ENCODE measurements at places on chromosomes 12 and 14. TPM values are rescaled to one million over a fixed set of nuclear protein-coding genes. Genes with fewer than 3 reads are reported as not detected.

GRCh38 chr12:26573225-26573909 is 259.6 kb downstream of the ITPR2 start:
- DNase-seq: no peak

- no peak for DNase-seq
Observed at GRCh38 chr12:104576980-104577580, 120.3 kb downstream of the CHST11 start.

DNA sequence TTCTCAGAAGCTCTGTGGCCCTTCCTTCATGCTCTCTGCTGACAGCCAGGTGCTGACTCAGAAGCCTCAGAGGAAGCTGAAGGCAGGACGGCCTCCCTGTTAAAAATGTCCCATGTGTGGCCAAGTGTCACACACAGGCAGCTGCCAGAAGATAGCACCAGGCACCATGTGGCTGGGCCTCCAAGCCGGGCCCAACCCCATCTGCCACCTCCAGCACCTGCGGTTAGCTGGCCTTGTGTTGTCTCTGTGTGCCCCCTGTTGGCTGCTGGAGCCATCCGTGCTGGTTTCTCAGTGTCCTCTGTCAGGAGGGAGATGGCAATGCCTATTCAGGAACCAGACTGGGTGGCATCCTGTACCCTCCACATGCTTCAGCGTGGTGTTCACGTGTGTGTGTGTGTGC is 63.2 kb downstream of the TSPAN11 start:
- DNase-seq: peak; percentile 61

GRCh38 chr12:11714626-11715025 is 65.2 kb downstream of the ETV6 start:
- no peak for DNase-seq

DNA sequence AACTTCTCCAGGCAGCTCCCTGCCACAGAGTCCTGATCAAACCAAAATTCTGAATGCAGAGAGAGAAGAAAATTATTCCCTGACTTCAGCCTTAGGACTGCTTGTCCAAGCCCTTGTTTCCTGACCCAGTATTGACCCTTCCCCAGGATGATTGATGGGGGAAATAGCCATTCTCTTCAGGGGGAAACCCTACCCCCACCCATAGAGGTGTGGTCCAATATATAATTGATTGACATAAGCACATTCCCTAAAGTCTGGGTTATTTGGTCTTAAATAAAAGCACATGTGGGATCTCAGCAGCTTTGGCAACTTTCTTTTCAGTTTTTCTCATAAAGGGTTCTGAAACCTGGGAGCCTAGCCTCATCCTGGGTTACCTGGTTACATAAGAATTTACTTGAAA is 201.2 kb upstream of the DDHD1 start:
- no peak for DNase-seq

DNA sequence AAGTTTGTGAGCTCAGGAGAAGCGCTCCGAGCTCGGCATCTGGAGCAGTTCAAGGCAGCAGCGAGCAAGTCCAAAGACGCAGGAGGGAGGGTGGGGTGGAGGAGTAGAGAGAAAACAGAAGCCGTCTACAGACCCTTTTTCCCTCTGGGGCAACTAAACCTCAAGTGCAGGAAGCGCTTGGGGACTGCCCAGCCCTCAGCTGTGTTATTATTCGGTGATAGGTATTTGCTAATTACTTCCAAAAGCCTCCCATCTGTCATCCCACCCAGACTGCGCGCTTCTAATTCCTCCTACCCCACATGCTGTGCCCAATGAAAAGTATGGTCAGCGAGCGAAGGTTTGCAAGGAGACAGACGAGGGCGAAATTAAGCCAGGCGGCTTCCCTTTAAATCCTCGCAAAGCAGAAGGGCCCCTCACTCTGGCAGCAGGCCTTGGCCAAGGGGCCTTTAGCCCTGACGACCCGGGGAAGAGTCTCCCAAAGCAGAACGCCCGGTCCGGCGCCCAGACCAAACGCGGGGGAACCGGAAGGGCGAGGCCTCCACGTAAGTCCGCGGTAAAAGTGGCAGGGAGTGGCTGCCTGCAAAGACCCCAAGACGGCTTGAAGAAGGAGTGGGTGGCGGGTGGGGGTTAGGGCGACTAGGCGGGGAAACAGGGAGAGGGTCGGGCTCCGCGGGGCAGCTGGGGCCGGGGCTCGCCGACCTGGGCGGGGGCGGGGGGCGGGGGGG is 507 bp upstream of the CD9 start:
- DNase-seq: no peak

DNA sequence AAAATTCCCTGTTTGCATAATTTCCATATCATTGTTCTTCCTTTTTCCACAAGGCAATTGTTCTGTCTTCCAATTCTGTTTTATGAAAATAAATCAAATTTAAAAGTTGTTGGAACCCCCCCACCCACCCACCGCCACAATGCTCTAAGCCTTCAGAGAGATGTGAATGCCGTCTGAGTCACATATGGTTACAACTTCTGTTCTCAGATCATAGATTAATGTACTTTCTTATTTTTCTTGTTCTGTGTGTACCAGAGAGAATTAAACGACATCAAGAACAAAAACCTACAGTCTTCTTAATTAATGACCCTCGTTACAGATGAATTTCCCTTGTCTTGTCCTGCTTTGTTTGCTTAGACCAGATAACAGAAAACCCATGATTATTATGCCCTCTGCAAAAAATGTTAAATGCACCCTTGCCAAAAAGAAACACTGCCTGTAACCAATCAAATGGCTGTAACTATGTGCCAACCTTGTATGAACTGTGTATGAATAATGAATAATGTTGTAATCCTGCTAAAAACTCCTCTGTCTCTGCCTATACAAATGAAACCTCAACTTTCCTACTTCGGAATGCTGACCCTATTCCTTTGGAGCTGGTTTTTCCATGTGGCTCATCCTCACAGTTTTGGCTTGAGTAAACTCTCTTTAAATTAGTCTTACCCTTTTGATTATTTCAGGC is 14.0 kb downstream of the OR6S1 start:
- DNase-seq: no peak

DNA sequence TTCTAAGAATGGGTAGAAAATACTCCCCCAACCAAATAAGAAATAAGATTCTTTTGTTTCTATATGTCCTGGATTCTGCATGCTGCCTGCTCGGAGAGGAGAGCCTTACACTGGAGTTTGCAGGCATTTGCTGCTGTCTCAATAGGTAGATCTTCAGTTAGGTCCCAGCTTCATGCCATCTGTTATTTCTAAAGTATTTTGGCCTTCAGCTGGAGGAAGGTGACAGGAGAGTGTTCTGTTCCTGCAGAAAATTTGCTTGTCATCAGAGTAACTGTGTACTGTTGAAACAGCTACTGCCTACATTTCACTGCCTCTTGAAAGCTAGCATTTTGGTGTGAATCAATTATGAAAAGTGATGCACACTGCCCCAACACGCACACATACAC is 966.9 kb downstream of the NRXN3 start:
- no peak for DNase-seq

DNA sequence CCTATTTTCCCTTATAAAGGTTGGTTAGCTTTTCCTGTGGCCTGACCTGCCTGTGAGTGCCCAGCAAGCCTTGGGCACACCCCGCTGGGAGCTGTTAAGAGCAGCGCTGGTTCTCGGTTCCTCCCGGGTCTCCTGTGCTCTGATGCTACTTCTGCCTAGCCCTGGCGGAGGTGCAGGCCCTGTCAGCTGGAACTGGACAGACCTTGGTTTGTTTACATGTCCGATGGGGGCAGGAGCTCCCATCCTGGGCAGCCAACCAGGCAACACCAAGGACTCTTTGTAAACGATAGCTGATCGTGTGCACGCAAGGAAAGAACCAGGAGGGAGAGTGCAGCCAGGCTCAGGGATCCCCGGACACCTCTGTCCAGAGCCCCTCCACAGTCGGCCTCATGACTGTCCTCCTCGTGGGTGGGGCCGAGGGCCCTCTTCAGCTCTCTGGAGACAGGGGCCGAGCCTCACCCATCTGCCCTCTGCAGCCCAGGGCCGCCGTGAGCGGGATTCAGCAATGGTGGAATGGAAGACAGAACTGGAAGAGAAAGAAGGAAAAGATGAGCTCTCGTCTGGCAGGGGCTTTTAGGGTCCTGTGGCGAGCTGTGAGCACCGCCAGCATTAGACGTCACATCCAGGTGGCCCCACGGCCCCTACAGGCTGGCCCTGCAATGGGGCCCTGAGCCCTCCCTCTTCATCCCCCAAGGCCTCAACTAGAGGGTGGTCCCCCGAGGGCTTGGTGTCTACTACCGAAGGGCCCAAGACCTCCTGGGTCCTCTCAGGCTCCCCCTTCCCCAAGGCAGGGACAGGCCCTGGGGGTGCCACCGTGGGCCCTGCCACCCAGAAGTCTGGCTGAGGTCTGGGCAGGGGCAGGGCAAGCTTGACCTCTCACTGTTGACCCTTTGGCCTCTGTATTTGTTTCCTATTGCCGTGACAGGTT is 12.3 kb downstream of the TNFAIP2 start:
- DNase-seq: no peak

GRCh38 chr14:24984846-24985589 is 64.9 kb downstream of the STXBP6 start:
- no peak for DNase-seq

DNA sequence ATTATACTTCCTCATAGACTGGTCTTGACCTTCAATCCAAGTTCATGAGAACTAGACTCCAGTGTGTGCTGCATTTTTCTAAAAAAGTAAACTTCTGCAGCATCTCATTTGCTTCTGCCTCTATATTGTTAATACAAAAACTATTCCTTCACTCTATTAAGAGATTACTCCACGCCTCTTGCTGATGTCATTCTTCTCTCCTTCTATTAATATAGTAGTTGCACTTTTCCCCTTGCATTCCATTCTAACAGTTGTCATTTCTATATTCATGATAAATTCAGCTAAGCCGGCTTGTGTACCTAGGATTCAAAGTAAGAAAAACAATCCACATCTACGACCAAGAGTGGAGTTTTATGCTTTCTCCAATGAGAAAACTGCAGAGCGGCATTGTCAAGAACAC is 480.4 kb upstream of the NOVA1 start:
- no peak for DNase-seq

DNA sequence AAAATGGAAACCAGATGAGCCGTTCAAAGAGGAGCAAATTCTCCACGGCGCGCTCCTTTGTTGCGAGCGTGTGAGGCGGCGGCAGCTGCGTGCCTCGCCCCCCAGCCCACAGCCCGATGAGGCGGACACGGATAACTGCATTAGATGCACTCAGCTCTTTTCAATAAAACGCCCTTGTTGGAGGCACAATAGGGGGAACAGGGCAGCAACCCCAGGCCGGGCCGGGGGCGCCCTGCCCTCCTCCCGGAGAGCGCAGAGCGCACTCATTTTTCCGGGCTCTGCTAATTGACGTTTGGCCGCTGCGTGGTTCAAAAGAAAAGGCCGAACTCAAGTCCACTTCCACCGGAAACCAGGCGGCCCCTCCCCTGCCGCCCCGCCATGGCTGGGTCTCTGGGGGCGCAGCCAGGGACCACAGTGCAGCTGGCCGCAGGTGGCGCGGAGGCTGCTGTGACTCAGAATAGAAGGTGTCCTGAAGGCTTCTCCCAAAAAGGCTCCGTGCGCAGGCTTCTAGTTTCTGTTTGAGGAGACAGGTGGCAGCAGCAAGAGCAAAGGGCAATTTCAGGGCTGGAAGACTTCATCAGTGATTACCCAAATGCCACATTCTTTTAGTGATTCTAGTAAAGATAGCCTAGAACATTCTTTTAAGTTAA is 29.0 kb upstream of the SMOC1 start:
- DNase-seq: no peak

DNA sequence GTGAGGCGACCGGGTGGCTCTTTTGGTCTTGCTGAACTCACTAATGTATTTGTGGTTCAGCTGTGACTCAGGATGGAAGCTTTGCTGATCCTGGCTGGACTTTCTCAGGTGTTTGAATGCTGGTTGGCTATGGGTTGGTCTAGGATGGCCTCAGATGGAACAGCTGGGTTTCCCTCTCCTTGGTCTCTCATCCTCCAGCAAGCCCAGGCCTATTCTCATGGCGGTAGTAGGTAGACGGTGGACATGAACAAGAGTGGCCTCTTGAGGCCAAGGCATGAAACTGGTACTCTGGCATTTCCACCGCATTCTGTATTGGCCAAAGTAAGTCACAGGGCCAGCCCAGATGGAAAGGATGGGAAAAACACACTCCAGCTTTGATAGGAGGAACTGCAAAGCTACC is 11.8 kb upstream of the POLR3B start:
- DNase-seq: no peak

- no peak for DNase-seq
Observed at GRCh38 chr14:92633274-92633616, 115.2 kb downstream of the LGMN start.

- DNase-seq: peak; percentile 66
Observed at GRCh38 chr12:62256408-62257096, 3.7 kb upstream of the USP15 start.

GRCh38 chr14:100898935-100899883 is 4.3 kb downstream of the RTL1 start:
- no peak for DNase-seq

- no peak for DNase-seq
Observed at GRCh38 chr12:121196902-121197301, 13.0 kb upstream of the P2RX4 start.

GRCh38 chr12:97940105-97940504 is 477.5 kb downstream of the RMST start:
- no peak for DNase-seq

DNA sequence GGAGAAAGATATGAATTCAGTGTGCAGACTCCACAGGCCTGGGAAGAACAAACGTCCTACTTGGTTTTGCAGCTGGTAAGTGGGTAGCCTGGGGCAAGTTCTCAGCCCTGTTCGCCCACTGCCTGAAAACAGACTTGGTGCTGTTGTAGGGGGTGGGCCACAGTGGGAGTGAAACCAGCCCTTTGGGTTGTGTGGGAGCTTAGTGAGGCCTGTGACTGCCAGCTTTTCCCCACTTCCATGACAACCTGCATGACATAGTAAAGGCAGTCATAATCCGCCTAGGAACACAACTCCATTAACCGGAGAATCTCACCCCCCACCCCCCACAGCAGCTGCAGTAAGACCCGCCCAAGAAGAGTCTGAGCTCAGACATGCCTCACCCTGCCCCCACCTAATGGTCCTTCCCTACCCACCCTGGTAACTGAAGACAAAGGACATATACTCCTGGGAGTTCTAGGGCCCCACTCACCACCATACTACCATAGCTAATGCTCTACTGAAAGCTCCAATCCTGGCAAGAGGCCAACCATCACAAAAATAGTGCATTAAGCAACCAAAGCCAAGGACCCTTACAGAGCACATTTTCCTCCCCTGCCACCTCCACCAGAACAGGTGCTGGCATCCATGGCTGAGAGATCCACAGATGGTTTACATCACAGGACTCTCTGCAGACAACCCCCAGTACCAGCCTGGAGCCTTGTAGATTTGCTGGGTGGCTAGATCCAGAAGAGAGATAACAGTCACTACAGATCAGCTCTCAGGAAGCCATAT is 39.8 kb upstream of the LMNTD1 start:
- DNase-seq: no peak

- DNase-seq: peak; percentile 29
Observed at GRCh38 chr12:3879846-3880245, 6.6 kb upstream of the PARP11 start.

The SETD1B gene
- total RNA-seq: 29.2 TPM

The SIX6 gene
- not detected for total RNA-seq

The TRPV4 gene
- total RNA-seq: not detected
